Effector memory CD4-positive, alpha-beta T cell (primary cell): ENCODE measurements at places on chromosomes 1 and 21.

GRCh38 chr1:202233804-202234203 is 40.2 kb downstream of the LGR6 start:
- no peak for DNase-seq

DNA sequence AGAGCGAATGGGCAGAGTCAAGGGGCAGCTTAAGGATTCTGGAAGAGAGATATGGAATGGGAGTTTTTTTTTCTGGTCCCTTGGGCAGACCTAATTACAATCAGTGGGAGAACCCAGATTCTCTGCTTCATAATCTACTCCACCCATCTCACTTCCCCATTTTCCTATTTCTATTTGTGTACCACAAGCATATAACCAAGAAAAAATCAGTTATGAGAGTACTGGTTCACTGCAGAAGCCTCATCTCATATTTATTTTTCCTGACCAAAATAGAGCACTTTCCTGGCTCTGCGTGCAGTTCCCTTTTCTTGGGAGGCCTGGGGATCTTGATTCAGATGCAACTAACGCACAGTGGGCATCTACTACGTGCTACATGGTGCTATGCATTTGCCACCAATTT is 82.2 kb upstream of the SLFNL1 start:
- no peak for DNase-seq

- no peak for DNase-seq
Observed at GRCh38 chr1:3692598-3692997, 40.3 kb downstream of the TP73 start.

GRCh38 chr1:73626326-73626725 is 571.6 kb downstream of the LRRIQ3 start:
- DNase-seq = no peak

GRCh38 chr21:45388611-45389296 is 16.2 kb upstream of the COL18A1 start:
- DNase-seq = no peak

DNA sequence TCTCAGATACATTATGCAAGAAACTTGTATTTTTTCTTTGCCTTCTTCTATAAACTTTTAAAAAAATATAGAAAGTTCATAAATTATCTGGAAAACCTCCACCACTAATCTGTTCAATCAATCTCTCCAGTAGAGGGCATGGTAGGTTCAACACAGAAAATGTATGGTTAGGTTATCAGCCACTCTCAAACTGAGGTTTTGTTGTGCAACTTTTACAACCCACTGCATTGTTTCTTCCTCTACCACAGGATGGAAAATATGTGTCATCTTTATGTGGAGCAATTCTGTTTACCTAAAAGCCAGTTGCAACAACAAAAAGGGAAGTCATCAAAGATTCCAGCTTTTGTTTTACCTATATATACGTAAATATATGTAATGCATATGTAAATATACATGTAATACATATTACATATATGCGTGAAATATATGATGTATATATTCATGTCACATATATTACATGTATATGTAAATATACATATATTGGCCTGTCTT is 3.0 kb upstream of the RGS2 start:
- DNase-seq = no peak

DNA sequence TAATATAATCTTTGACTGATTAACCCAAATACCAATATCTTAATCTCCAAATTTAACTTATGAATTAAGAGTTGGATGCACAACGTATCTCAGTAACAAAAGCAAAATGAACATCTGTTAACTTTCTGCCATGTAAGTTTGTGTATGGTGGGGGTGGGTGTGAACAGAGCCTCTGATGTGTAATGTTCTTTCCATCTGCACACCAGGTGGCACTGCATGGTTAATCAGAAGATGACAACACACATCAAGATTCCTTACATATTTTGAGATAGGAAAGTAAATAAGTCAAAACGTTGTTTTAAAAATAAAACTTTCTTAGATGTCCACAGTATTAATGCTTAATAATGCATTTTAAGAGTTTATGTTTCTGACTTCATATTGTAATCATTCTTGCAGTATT is 251.9 kb downstream of the DPYD start:
- DNase-seq = no peak

DNA sequence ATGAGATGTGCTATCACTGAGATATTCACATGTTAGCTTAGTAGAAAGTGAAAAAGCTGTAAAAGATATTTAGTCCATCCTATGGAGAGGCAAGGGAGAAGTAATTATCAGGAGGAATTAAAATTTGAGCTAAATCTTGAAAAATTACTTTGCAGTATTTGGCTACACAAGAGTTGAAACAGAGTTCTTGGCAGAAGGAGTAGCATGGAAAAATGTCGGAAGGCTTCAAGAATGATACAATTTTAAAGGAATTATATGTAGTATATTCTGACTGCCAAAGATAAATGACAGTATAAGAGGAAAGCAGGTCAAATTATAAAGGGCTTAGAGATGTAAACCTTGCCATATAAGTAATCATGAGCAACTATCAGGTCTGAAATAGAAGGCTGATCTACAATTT is 518.9 kb downstream of the BRINP3 start:
- DNase-seq = no peak

DNA sequence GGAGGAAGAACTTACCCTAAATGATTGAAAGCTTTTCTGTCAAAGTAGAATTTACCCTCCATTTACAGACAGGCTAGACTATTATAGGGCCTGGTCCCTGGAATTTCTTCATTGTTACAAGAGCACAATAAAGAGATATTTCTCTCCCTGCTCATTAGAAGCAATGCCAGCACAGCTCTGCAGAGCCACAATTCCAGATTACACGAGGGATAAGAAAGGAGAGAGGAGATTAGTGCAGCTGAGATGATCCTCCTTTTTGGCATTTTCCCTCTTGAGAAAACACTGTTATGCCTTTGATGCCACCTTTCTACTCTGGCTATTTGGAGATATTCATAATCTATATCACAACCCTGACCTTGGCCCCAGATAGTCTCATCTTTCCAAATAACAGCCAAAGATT is 1119.5 kb upstream of the TMPRSS15 start:
- no peak for DNase-seq

DNA sequence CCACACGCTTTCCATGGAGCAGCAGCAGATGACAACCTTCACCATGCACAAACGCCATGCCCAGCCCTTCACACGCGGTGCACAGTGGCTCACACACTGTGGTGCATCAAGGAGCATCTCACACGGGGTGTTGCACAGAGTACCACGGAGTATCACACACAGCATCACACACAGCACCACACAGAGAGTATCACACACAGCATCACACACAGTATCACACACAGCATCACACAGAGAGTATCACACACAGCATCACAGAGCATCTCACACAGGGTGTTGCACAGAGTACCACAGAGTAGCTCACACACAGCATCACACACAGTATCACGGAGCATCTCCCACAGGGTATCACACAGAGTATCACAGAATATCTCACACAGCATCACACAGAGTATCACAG is 122.2 kb upstream of the RAB4A start:
- DNase-seq = no peak

GRCh38 chr1:87119541-87120140 is 205.2 kb downstream of the HS2ST1 start:
- DNase-seq = no peak

GRCh38 chr1:3141129-3141528 is 72.1 kb downstream of the PRDM16 start:
- no peak for DNase-seq

- DNase-seq = no peak
Observed at GRCh38 chr1:182643699-182644098, 39.5 kb upstream of the RGS16 start.

DNA sequence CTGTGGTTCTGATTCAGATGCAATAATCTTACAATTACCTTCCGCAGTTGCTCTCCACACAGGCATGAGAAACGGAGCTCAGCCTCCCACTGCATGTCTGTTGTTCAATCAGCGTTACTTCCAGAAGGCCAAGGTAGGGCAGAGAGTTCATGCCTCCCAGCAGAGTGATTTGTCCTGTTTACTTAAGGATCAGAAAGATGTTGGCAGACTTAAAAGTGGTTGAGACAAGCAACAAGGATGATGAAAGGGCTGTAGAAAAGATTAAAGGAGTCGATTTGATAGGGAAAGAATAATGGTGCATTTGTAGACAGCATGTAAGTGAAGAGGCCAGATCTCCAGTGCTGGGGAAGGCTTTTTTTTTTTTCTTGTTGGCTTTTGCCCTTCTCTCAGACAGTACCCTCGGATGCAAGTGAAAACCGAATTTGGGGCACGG is 26.6 kb downstream of the ARMH1 start:
- no peak for DNase-seq

- DNase-seq = no peak
Observed at GRCh38 chr1:178066908-178067614, 26.8 kb upstream of the RASAL2 start.

DNA sequence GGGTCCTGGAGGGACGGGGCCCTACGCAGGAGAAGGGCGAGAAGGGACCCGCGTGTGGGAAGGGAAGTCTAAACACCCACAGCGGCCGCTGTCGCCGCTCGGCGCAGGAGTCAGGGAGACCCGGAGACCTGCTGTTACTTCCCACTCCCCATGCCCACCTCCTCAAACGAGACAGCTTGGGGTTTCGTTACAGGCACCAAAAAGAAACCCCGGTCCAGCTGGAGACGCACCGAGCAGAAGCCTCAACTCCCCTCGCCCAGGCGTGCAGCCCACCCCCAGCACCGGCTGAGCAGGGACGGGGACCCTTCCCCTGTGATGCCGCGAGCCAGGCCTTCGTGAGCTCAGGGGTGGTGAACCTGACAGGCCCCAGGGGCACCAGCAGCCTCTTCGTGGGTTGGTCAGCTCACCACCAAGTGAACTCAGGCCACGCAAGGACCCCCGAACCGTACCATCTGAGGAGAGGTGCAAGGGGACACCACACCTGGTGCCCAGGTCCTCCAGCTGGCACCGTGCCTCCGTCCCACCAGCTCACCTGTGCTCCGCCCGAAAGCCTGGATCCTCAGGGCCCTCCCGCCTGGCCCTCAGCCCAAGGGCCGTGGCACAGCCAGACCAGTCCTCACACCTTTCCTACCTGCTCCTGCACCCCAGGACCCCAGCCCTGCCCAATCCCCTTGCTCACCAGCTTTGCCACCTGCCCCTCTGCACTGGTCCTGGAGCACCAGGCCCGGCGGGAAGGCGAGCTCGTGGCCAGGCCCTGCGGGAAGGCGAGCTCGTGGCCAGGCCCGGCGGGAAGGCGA is 5.0 kb downstream of the SDF4 start:
- DNase-seq = no peak

DNA sequence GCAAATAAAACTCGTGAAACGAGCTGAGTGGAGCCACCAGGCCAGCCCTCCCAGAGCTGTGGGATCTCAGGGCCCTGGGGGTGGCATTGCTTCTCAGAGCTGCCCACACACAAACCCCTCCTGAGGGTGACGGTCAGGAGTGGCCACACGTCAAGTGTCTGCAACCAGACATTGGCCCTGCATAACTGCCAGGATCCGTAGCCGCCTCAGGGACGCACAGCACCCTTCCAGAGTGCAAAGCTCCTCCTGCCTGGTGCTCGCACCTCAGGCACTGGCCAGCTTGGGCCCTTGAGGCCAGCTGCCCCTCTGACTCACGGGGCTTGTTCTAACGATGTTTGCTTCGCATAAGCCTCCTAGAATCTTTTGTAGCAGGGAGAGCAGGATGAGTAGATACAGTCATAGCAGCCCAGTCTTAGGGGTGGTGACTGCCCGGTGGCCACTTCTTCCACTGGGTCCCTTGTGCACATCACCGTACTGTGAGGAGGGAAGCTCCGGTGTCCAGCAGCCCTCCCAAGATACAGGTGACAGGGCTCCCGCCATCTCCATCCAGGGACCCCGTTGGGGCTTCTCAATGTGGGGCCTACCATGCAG is 5.0 kb downstream of the WNT3A start:
- no peak for DNase-seq

DNA sequence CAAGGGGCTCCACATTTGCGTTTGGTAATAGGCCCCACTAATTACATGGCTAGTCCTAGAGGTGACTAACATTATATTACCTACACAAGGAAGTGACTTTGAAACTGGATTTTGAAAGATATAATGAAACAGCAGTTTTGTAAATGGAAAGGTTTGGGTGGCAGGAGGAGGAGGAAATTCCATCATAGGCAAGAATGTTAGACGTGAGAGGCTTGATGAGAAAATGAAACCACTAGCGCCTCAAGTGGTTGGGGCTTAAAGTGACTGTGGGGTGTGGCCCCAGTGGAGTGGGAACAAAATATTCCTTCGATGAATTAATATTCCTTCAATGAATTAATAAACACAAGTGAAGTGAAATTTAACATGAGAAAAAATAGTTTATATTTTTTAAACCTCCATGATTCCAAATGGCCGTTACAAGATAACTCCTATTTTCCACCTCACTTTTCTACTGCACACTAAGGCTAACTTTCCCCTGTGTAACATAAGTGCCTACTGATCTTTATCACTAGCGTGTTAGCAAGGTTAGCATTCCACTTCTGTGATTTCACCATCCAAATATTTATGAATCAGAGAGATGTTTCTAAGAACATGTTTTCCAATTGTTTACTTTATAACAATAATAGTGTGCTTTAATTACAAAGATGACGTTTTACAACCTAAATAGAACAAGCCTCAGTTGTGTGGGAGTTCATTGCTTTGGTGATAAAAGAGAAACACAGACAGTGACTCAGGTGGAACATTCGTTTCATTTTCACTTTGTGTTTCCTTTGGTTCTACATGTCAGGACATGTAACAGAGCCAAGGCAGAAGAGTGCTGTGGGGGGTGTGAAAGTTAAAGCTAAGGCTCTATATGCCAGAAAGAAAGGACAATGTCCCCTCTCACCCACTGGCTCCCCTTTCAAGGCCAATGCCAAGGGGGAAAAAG is 12.5 kb upstream of the ATF3 start:
- DNase-seq = no peak

- no peak for DNase-seq
Observed at GRCh38 chr1:164891615-164892014, 332.6 kb downstream of the PBX1 start.

- DNase-seq = no peak
Observed at GRCh38 chr1:6163191-6163972, 16.7 kb downstream of the CHD5 start.

- no peak for DNase-seq
Observed at GRCh38 chr1:217602380-217602779, 28.5 kb downstream of the GPATCH2 start.

GRCh38 chr1:214068979-214069378 is 81.2 kb downstream of the PROX1 start:
- no peak for DNase-seq

- DNase-seq = no peak
Observed at GRCh38 chr1:47842228-47842919, 154.8 kb downstream of the TRABD2B start.

DNA sequence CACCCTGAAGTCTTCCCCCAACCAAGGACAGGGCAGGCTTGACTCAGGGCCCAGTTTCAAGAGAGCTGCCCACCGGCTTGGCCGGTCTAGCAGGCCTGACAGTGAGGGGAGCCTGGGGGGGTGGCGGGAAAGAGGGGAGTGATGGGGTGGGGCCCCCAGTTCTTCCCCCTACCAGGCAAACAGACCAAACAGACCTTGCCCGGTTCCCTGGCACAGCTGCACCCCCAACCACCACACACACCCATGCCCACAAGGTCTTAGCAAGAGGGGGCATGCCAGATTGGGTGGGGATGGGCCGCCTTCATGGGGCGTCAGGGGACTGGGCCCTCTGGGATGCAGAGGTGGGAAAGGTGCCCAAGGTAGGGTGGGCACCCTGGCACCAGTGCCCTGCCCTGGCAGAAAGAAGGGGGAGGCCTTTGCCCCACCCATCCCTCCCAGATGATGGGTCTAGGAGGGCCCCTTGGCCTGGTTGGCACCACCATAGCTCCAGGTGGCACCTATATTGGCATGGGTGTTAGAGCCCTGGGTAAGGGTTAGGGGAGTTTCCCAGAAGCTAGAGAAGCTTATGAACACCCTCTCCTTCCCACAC is 8.9 kb downstream of the ZBTB7B start:
- no peak for DNase-seq
